ENCODE measurements at places on chromosomes 13 and 19. TPM values are rescaled to one million over a fixed set of nuclear protein-coding genes. Genes with fewer than 3 reads are reported as not detected.

DNA sequence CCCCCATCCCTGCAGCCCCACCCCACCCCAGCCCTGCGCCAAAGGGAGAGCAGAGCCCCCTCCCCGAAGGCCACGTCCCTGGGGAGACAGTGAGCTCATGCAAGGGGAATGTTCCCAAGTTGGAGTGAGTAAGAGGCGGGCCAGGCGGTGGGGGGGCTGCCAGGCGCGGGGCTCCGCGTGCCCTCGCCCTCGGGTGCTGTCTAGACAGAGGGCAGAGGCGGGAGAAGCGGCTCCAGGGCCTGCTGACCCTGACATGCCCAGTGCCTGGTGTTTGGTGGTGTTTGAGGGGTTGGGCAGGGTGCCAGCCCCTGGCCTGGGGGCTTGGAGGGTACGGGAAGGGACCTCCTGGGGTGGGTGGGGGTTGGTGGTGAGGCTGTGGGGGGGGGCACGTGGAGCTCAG is 1.0 kb downstream of the FSTL3 start:
- no peak for DNase-seq

DNA sequence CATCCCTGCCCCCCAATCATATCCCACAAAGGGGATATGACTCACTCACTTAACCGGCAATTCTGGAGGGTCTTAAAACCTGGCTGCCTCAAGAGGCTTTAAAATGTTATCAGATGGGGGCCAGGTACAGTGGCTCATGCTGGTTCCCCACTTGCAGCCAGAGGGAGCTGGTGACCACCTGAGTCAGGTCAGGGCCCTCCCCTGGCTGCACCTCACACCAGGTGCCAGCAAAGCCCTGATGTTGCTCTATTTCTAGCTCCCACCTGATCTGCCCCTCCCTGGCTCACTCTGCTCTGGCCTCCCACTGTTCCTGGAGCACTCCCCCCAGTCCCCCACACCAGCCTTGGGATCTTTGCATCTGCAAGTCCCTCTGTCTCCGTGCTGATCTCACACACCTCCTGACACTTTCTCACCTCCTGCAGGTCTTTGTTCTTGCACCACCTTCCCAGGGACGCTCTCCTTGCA is 14.2 kb downstream of the HPN start:
- DNase-seq, result no peak

DNA sequence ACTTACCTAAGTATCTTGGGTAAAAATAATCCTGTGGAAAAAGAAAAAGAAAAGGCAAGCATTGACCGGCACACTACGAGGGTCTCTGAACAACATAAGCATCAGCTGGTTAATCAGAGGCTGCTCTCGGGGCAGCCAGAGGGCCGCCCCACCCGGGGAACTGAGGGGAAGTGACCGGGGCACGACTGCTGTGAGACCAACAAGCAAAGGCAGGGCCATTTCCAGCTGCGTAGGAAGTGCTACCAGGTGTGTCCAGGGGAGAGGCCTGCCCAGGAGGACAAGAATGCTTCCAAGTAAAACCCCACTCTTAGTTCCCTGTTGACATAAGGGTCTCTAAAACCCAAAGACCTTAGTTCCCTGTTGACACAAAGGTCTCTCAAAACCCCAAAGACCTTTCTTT is 15.9 kb downstream of the GAS6 start:
- DNase-seq, result no peak

GRCh38 chr19:4174895-4175668 is 7.3 kb downstream of the SIRT6 start:
- DNase-seq, result no peak

DNA sequence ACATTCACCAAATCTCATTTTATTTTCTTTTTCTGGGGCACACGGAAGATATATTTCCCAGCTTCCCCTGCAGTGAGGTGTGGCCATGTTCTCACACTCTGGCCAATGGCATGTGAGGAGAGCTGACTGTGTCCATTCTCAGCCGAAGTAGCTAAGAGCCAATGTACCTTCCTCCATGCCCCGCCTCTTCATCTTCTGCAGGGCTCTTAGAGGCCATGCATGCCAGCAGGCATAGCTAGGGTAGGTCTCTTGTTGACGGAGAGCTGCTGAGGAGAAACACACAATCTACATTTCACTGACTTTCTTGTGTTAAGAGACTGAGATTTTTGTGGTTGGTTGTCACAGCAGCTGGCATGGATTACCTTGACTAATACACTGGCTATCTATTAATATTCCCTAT is 9.8 kb upstream of the MICU2 start:
- no peak for DNase-seq

- no peak for DNase-seq
These were observed 63.1 kb downstream of the ATP11A start for GRCh38 chr13:112752711-112753541.

DNA sequence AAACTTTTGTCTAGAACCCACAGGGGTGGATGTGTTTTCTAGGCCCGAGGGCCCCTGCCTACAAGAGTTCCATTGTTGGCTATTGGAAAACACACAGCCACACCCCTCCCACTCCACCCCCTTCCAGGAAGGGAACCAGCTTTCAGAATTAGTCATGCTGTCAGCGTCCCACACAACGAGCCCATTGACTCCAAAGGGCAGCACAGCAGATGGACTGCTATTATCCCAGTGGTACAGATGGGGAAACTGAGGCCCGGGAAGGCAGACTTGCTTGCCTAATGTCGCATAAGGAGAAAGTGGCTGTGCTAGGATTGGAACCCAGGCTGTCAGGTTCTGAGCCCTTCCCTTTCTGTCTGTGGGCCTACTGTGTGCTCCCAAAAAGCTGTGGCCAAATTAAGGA is 8.1 kb upstream of the FXYD3 start:
- no peak for DNase-seq

DNA sequence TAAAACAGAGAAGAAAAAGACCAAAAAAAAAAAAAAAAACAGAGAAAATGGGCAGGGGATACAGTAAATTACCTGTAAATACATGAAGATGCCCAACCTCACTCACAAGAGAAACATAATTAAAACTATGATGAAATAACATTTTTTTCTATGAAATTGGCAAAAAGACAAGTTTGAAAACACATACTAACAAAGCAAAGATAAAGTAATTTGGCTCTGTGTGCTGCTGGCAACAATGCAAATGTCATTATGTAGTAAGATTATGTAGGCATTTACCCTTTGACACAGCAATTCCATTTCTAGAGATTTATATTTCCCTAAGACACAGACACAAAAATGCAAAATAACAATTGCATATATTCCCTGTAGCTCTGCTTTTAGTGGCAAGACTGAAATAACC is 20.2 kb downstream of the ZC3H13 start:
- DNase-seq, result no peak

Gene PRRG2
- 5.7 TPM for polyA plus RNA-seq

Gene PLK5
- 0.53 TPM for polyA plus RNA-seq

Gene NDUFA3
- polyA plus RNA-seq, result 96.9 TPM

Data from right lung (tissue), 10 donors.